ENCODE measurements at places on chromosomes 6 and 20.
A peak's percentile ranks its signal among the peaks of the same experiment; 100 is the strongest.

- DNase-seq: no peak
These were observed 174.1 kb downstream of the PKHD1 start for GRCh38 chr6:51913265-51913664.

DNA sequence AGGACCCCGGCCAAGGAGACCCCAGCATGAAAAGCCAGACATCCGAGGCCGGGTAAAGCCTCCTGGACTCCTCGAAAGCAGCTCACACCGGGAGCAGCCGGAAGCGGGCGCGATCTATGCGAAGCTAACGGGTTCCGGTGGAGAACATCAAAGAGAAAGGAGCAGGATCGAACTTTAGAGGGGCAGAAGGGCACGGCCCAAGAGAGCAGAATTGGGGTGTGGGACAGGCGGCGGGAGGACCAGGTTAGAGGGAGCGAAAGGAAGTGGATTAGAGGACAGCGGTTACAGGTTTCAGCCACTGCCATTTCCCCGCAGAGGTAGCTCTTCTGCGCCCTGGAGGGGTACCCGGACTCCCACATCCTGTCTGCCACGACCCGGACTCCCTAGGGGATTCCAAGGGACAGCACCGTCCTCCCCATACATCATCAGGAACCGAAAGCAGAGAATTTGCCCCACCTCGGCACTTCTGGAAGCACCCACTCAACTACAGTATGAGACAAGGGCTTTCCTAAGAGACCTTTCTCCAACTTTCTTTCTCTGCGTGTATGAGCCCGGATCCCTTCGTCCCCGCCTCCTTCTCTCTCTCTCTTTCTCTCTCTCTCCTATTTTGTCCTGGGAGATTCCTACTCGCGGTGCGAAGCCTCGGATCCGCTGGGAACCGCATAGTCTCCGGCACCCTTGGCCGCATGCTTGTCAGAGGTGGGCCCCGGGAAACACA lies 507 bp upstream of the VGLL2 start:
- DNase-seq: peak; percentile 58

- no peak for DNase-seq
These were observed 29.1 kb upstream of the FBXL4 start for GRCh38 chr6:98976674-98977385.

DNA sequence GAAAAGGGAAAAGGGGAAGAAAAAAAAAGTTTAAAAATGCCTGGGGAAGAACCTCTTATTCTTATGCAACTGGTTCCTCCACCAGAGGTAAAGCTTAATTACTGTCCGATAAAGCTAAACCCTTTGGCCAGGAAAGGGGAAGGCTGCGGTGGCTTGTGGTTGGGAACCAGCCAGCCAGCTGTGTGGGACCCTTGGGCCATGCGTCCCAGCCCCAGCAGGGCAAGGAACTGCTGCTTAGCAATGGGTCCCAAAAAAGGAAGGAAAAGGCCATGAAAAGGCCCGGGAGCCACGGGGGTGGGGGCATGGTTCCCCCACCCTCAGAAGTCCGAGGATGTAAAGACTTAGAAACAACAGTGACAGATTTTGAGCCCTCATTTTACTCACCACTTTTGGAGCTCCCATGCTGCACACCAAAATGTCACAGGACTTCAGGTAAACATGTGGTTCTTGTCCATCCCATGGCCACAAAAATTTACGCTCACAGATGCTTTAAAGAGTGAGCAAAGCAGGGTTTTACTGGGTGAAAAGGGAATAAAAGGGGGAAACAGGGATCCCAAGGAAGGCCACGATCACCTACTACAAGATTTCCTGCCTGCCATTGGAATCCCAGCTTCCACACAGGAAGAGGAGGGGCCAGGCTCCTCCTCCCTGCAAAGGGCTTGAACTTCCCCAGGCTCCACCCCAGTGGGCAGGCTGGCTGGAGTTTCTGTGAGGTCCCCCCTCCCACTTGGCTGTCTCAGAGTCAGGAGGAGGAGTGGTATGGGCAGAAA lies 1234.7 kb upstream of the GJE1 start:
- no peak for DNase-seq

DNA sequence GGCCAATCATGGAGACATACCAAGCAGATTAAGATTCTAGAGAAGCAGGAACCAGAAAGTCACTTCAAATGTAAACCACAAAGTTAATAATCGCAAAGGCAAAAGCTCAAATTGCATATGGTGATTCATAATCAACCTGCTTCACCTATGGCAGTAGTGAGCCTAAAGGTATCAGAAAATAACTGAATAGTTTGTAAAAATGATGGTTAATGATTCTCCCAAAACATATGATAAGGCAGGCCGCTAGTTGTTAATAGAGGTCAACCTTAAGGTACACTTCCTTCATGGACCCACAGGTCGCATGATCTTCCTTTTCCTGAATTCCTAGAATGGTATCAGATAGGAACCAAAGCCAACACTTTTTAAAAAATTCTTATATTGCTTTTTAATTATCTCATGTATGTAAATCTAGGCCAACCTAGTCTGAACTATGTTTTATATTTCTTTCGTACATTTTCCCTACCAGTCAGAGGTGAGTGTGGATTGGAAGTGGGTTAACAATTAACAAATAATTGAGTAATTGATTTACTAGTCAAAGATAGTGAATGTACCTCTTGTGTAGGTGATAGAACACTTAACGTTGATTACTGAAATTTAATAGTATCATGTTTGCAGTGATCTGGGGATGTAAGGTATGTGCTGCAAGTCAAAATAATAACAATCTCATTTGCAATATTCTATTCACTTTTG lies 16.4 kb downstream of the TAAR2 start:
- DNase-seq: no peak

GRCh38 chr20:49700411-49701185 lies 13.1 kb downstream of the B4GALT5 start:
- DNase-seq: no peak

GRCh38 chr6:149867876-149868640 lies 3.9 kb upstream of the LRP11 start:
- DNase-seq: no peak

DNA sequence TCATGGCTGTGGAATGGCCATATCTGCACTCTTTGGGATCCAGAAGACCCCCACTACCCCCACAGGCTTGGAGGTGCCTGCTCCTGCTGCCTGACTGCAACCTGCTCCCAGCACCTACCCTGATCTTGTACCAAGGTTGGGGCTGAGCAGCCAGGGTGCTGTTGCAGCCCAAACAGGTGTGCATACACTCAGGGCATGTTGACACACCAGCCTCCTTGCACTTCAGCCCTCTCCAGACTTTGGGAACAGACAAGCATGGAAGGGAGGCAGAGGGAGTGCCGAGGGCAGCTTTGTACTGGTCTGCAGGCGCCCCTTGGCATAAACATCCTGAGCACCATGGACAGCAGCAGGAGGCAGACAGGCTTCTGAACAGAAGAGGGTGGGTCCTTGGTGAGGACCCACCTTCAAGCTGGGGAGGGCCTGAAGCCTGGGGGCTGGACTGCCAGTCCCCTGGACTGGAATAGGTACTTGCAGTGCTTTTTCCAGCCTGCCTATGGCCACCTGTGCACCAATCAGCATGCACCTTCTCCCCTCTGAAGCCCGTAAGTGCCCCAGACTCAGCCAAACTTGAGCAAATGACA lies 1675.8 kb downstream of the HACE1 start:
- no peak for DNase-seq
